Bladder microvascular endothelial cell (primary cell): ENCODE measurements at places on chromosomes 16 and 17. TPM values are rescaled to one million over a fixed set of nuclear protein-coding genes. Genes with fewer than 3 reads are reported as not detected.

Gene JPT1
- total RNA-seq, result 93.8 and 113 TPM in 2 replicates

Gene KRTAP2-2
- not detected in 2 replicates for total RNA-seq

Gene C1QTNF1
- 9.1 and 30.4 TPM in 2 replicates for total RNA-seq

Gene CD300LB
- total RNA-seq, result not detected in 2 replicates

Gene NTN3
- total RNA-seq, result 0.13 TPM in 1 of 2 replicates, not detected in the other

Gene OR2C1
- not detected in 2 replicates for total RNA-seq

Gene C1QL1
- 0.31 TPM in 1 of 2 replicates, not detected in the other for total RNA-seq
